Activated T-helper 9 cell treated with anti-CD3 and anti-CD28 coated beads, Interleukin-2, amount 50 U/mL, for 16 hours (primary cell): ENCODE measurements at places on chromosomes 6 and 20.

DNA sequence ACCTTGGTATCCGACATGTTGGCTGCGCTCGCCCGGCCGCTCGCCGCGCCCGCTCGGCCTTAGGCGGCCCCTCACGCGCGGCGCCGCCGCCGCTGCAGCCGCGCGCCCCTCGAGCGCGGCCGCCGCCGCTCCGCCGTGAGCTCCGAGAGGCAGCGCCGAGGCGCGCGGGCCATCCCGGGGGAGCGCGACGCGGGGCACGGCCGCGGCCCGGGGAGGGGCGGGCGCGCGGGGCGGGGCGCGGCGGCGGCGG lies at the start of gene KIF13A:
TSS of gene KIF13A (minus strand) at position 189 of the 250 bp plus-strand sequence. CDS start at position 17, 172 bp downstream.
- DNase-seq = no peak

DNA sequence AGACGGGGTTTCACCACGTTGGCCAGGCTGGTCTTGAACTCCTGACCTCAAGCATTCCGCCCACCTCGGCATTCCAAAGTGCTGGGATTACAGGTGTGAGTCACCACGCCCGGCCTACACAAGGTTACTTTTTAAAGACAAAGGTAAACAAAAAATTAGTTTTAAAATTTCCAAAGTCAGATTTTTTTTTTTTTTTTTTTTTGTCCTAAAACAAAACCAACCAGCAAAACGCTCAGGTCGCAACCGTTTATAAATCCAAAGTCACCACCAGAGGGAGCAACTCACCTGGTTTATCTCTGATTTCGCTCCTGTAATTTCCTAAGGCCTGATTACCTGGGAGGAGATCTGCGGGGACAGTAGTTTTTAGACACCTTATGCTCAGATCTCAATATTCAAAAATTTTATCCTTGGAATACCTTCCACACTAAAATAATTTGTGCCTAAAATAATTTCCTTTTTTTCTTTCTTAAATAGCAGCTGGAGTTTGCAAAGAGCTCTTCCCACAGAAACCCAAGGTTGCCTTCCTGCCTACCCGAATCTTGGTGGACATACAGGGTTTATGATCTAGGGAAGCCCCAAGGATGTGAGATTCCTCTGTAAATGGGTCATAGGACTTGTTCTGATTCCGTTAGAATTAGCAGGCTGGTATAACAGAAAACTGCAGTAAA lies 19.8 kb upstream of the TREM1 start:
- DNase-seq = no peak

DNA sequence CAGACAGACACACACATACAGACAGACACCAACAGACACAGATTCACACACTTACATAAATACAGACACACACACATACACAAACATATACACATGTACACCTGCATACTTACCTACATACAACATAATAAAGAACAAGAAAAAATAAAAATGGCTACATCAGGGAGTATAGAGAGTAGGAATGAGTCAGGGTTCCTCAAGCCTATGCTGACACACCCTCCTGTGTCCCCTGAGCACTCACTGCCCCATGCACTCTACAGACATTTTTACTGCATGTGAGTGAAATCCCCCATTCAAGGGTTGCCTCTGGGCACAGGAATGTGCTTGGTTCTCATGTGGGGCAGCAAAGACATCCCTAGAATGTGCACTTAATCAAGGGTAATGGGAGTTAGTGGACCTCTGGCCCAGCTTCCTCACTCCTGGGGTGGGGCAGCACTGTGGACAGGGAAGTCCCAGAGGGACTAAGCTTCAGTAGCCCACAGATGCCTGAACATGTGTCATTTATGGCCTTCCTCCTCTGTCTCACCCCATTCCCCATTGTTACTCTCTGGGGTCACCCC lies 185.9 kb upstream of the FOXA2 start:
- no peak for DNase-seq

DNA sequence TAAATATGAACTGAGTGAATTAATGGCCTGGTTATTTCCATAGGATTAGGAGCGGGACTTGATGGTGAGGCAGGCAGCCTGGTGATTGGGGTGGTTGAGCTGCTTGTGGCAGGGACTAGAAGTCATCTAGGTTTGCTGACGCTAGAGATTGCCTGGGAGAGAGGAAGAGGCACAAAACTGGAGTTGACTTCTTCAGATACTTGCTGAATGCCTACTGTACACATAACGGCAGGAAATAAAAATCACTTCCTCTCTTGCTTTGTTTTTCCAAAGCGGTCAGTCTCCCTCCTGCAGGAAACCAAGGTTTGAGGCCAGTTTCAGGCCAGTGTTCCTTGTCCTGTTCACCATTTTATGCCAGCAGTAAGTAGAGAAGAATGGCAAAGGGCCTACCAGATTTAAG lies 36.7 kb upstream of the MYLIP start:
- DNase-seq = no peak

DNA sequence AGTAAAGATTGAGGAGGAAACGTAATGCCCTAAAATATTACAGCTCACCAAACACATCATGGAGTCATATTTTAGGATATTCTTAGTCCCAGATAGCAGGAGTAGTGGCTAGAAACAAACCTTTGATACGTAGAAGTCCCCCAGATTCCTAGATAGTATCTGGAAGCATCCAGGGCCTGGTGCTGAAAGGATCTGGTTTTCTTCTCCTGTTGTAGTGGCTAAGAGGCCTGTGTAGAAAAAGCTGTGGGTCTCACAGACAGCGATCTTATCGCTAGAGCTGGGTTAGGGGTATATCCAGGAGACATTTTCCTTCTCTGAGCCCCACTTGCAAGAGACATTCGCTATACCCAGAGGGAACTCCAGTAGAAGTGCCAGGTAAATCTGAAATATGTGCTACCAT lies 139.9 kb downstream of the KCNQ5 start:
- DNase-seq = no peak

- DNase-seq = no peak
Observed at GRCh38 chr6:34021554-34022190, 124.2 kb downstream of the GRM4 start.
